ENCODE measurements at places on chromosomes 12 and 14. TPM values are rescaled to one million over a fixed set of nuclear protein-coding genes. Genes with fewer than 3 reads are reported as not detected.

GRCh38 chr12:89354612-89355067 lies 2.3 kb upstream of the DUSP6 start:
- no peak for DNase-seq

OTX2 gene
- not detected for total RNA-seq

- no peak for DNase-seq
Measured at GRCh38 chr14:44379292-44379977, 127.6 kb downstream of the FSCB start.

SIX4 gene
- not detected for total RNA-seq

DNA sequence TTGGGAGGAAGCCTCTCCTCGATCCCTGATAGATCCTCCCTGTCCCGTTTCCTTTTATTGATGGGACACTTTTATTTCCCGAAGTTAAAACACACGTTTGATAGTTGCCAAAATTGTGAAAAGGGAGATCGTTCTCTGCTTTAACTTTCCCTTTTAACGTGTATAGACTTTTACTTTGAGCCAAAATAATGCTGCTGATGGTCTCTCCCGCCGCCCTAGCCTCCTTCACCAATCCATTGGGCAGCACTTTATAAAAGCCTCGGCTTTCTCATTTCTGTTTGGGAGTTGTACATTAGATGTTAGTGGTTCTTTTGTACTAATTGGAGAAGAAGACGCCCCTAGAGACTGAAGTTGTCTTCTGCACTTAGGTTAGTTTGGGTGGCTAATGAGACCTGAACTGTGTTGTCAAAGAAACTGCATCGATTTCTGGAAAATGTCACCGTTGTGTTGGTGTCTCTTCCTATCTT lies 1.4 kb downstream of the TMTC2 start:
- DNase-seq, result no peak

GRCh38 chr14:78450669-78451318 lies 280.6 kb downstream of the NRXN3 start:
- no peak for DNase-seq

NAA25 gene
- 31.2 TPM for total RNA-seq

- peak; percentile 34 for DNase-seq
Measured at GRCh38 chr14:92729634-92730358, 18.6 kb downstream of the LGMN start.

DNA sequence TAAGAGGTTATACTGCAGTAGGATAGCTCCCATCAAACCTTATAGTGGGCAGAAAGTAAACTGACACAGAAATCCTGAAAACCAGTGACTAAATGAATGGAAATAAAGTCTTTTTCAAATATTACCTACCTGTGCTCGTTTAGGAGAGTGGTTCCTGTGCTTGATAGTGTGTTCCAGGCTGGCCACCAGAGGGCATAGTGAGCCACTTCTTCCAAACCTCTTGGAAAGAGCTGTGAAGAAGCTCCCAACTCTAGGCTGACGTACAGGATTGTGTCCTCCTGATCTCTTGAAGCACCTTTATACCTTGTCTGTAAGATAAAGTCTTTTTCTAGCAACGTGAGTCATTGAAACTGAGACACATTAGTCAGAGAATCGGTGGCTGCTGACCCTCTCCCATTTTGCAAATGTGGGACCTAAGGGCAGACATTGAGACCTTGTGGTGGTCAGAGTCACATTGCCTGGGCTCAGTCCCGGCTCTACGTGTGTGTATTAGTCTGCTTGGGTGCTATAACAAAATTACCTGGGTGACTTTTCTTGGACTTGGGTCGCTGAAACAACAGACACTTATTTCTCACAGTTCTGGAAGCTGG lies 17.6 kb downstream of the TDP1 start:
- DNase-seq, result peak; percentile 62

SLC4A8 gene
- 12.6 TPM for total RNA-seq

DNA sequence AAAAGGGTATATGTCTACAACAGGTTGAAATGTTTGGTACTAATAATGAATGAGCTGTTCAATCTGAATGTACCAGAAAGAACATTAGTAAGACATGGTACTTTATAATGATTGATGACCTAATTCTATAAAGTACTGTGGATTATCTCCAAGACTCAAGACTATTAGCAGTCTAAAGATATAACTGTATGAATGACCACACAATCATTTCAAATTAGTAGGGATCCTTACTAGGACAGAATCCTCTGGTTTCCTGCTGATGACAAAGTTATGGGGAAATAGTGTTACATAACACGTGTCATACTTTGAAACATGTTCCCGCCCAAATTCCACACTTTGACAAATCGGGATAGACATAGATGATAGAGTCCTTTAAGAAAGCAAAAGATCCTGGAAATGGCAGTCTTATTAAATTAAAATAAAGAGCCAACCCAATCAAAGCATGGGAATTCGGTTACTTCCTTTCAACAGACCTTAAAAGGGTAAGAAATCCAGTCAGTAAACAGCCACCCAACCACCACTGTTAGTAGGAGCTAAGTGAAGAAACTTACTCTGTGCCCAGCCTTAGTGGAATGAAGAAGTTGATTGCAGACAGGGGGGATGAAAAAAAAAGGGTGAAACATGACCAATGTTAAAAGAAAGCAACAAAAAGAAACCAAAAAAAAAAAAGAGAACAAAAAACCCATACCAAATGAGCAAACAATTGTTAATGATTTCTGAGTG lies 2.8 kb downstream of the VPS29 start:
- DNase-seq, result no peak

DNA sequence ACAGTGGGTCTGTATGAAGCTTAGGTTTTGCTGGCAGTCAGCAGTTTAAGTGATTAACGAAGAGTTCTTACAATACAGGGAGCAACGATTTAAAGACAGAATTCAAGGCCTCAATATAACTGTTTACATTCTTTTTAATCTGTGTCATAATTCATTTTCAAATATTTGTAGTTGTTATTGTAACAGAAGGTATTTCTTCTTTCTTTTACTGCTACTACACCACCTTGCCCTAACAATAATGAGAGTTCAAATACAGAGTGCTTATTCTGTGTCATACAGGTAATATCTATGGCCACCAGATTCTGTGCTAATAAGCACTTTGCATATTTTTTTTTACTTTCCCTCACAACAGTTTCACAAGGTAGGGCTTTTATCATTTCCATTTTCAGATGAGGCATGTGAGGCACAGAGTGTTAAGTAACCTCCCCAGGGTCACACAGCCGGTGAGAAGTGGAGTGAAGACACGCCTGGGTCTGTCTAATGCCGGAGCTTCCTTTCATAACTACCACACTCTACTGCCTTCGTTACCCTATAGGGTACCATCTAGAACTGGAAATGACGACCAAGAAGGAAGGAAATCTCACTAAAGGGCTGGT lies 81.9 kb downstream of the PELI2 start:
- DNase-seq, result no peak

DNA sequence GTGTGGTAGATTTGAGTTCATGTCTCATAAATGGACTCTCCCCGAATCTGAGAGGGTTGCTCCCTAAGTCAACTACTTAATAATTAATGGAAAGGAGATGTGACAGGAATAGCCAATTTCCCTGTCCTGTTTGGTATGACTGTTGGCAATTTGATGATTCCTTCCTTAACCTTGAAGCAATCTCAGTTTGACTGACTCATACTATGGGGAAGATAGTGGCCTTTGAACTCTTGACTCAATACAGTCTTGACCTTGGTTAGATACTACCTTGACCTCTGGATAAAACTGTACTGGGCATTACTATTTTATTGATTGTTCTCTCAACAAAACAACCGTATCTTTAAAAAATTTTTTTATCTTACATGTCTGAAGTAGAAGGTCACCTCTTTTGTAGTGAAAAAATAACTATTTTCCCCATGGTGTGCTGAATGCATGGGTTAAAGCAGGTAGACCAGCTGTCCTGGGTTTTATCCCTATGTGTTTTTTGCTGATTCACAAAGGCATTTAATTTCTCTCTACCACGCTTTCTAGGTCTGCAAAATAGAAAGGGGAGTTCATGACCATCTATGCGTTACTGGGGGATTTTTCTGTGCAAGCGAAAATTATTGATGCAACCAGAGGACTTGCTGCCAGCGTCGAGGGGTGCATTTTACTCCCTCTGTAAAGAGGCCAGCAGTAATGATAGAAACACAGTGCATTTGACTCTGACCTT lies 80.1 kb downstream of the ETV6 start:
- no peak for DNase-seq

GRCh38 chr12:50947933-50948626 lies 4.3 kb upstream of the HIGD1C start:
- no peak for DNase-seq

DNA sequence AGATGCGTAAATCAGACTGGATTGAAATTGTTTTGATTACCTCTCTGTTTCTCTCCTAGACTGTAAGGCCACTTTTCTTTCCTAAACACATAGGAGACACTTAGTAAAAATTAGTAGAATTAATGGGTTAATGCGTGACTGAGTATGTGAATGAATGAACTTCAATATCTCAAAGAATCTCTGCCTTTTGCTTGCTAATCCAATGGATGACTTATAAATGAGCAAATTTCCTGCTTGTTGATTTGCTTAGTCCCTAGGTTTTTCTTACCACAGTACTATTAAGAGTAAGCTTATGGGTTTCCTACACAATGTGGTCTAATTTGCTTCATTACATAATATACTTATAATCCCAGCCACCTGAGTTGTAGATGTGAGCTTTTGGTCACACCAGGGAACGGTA lies 164.1 kb downstream of the SRGAP1 start:
- no peak for DNase-seq

DNA sequence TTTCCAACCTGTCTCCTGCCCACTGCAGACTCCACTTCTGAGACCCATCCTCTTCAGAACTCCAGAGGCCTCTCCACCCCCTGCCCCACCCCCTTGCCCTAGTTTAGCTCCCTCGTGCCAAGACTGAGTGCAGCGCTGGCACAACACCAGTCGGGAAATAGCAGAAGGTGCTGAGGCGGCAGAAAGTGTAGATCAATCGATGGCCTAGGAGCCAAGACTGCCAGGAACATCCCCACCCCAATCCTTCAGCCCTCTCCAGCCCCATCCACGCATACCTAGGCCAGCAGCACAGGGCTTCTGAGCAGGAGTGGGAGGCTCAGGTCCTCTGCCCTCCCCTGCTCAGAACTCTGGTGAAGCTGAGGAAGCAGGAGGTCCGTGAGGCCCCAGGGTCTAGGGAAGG lies 1.1 kb downstream of the CPNE6 start:
- no peak for DNase-seq

- DNase-seq, result no peak
Measured at GRCh38 chr12:124319368-124320050, 24.6 kb downstream of the RFLNA start.

DNA sequence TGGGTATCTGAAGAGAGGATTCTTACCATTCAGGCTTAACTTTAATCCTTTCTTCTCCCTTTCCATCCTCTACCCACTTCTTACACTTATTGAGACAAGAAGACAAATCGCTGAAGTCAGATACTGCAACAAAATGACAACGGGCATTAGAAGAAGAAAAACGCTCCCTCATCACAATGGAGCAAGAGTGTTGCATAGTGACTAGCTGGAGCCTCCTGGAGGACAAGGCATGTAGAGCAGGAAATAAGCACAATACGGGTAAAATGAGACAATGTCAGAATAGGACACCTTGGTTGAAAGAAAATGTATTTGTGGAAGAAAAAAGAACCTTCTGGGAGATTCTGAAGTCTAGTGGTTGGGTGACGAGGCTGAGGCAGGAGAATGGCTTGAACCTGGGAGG lies 501.0 kb downstream of the RERGL start:
- DNase-seq, result no peak

DNA sequence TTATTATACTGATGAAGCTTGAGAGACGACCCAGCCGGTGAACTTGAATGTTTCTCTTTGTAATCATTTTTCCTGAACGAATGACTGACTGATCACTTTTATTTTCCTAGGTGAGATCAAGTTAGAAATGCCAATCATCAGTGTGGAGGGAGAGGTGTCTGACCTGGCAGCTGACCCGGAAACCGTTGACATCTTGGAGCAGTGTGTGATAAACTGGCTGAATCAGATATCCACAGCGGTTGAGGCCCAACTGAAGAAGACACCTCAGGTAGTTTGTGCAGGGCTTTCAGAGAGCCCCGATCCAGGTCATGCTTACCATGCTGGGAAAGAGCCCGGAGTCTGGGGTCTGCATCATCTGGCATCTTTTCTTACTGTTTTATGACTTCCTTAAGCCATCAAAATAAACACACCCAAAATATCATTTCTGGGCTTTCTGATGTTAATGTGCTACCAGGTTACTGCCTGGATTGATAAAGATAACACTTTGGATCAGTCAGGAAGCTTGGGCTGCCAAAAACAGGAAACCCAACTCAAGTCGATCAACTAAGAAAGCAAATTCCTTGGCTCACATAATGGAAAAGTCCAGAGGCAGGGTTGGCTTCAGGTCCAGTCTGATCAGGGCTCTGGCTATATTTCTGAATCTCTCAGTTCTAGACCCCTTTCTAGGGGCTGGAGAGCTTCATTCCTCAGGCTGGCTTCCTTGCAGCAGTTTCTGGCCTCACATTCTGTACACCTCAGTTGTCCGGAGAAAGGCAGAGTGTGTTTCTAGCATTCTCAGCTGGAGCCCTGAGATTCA lies 21.1 kb downstream of the DNAH10 start:
- DNase-seq, result no peak

GRCh38 chr12:28645436-28645835 lies 455.2 kb downstream of the CCDC91 start:
- DNase-seq, result no peak

RNASE3 gene
- not detected for total RNA-seq

DNA sequence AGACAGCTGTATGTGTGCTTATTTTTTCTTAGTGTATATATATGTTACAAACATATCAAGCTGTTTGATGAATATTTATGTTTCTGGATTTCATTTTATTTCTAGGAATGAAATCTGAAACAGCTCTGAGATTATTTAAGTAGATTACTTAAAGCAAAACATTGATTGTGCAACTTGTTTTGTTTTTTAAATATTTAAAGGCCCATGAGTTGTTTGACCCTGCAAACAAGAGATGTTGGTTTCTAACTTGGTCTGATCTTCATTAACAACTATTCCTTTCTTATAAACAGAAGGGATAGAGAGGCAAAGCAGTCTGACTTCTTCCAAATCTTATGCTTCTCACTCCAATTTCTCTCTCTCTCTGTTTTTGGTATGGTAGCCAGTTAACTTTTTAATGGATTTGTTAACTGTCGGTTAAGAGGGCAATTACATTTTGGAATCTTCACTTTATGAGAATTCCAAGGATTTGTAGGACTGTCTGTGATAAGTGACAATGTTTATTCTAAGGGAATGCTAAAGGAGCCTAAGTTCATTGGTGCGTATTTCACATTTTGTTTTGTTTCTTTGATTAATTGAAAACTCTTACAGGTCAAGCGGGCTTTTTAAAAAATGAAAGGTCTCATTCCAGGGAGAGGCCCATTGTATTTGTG lies 102.6 kb upstream of the HMGA2 start:
- DNase-seq, result no peak

RHOJ gene
- not detected for total RNA-seq
